ENCODE measurements at places on chromosomes 6 and 20. TPM values are rescaled to one million over a fixed set of nuclear protein-coding genes. Genes with fewer than 3 reads are reported as not detected.

GRCh38 chr6:33965766-33966165 lies 162.0 kb upstream of the MLN start:
- no peak for DNase-seq

DNA sequence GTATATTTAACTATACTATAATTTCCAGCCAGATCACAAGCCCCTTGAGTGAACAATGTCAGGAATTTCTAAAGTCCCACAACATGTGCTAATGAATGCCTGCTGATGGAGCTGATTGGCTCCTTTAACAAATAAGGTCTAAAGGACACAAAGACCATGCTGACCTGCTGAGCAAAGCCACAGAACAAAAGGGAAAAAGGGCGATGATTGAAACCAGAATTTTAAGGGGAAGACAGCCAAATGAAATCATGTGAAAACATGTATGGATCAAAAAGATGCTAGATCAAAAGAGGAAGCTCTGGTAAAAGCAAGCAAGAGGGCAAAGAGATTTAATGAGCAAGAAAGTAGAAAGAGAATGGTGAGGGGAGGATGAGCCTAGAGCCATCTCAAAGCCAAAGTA lies 105.6 kb downstream of the DCDC2 start:
- DNase-seq: no peak

DNA sequence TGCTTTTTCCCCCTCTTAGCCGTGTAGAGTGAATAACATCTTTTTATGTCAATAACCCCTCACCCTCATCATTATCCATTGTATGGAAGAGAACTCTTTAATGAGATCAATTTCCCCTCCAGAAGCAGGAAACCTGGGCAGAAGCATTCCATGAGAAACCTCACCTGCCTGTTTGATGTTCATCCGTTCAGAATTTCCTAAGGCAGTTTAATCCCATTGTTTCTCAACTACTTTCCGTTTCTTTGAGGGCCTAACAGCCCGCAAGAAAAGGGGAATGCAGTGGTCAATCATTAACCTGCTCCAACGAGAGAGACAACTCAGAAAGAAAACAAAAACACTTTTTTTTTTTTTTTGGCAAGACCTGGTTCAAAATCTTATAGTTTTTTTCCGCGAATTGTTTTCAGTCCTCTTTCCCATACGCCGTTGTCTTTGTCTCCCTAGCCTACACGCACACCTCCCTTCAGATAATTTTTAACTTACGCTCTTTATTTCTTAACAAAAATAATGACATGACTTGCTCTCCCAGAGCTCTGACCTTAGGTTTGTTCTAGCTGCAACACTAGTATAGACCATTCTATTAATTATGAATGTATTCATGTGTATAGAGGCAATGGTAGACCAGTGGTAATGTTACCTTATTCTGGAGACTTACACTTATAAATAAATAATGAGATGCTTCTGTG lies 25.6 kb upstream of the ID4 start:
- DNase-seq: peak; percentile 74

- no peak for DNase-seq
These were observed 24.8 kb downstream of the CDH22 start for GRCh38 chr20:46283426-46284039.

GRCh38 chr20:20246996-20247633 lies 120.8 kb upstream of the INSM1 start:
- no peak for DNase-seq

- no peak for DNase-seq
These were observed 534.7 kb downstream of the PHF3 start for GRCh38 chr6:64170316-64170715.

Gene ZNF391
- polyA plus RNA-seq: 10.3 TPM

Gene SLC16A10
- 30.3 TPM for polyA plus RNA-seq

DNA sequence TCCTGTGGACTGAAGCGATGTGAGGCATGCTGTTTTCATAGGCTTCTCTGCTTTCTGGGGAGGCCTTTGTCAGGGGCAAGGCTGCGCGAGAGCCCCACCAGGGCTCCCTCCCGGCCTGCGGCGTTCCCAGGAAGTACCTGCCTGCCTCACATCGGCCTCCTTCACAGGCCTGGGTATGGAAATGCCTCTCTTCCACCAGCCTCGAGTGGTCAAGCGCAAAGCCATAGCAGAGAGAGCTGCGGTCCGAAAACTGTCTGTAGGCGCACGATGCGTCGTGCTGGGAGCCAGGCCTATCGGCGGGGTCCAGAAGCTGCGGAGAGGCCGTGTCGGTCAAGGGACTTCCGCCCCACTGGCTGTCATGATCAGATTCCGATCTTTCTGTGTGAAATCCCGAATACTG lies 71.2 kb downstream of the SIM1 start:
- no peak for DNase-seq

DNA sequence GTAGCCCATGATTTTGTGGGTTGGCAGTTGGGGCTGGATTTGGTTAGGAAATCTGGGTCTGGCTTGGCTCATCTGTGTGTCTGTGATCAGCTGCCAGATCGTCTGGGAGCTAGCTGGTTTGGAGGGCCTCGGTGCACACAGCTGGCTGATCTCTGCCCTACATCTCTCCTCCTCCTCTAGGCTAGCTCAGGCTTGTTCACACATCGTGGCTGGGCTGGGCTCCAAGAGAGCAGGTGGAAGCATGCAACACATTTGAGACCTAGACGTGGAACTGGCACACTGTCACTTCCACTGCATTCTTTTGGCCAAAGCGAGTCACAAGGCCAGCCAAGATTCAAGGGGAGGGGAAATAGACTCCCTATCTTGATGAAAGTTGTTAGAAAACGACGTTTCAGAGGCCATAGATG lies 15.9 kb downstream of the NDUFAF5 start:
- DNase-seq: peak; percentile 31

DNA sequence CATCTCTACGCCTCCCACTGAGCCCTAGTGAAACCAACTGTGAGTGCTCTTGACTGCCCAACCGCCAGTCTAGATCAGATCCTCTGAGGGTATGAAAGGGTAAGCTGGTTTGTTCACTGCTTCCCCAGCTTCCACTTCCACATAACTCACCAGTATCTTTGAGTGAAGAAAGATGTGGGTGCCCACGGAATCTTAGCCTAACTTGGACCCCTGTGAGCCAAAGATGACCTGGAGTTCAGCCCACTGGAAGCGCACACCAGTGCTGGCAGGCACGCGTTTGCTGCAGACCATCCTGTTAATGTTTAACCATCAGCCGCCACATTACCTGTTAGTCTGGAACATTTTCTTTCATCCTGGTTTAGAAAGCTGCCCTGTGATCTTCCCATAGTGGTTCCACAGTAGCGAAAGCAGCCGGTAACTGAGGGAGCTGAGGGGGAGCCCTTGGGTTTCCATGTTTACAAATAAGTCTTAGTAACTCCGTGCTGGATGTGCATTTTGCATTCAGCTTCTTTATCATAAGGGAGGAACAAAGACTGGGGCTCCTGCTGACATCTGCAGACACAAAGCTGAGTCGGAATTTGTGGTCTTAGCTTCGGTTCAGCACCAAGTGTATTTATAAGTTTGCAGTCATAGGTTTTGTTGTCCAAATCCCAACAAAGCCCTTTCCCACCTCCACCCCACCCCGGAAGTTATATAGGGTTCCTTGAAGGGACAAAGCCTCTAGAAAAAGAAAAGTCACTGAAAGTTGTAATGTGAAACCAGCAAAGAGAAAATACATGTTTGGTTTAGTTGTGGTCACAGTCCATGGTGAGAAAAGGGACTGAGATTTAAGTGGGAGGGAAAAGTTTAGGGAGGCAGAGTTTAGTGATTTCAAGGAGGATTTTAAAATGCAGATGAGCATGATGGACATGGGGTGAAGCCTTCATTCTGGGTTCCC lies 71.0 kb downstream of the SSR1 start:
- peak; percentile 61 for DNase-seq

DNA sequence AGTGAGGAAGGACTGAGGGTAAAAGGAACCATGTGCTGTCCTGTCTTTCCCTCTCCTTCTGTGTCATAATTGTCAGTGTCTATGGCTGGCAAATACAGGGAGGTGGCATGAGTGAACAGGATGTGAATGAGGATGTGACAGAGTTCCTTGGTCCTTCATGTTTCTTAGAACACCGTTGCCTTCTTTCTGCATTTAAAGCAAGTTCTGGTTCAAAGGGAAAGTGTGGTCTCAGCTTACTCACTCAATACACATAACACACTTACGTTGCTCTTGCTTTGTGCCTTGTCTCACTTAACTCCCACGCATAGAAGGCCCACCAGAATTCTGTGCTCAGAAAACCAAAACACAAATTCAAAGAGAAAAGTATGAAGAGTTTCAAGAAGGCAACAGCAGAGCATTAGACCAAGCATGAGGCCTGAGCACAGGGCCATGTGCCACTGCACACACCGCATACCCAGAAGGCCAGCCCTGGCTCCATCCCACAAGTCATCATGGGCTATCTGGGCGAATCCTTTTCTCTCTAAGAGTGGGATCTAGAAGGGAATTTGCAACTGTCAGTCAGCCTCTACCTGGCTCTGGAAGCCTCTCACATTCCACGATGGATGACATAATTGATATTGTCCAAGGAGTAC lies 38.9 kb upstream of the SAYSD1 start:
- no peak for DNase-seq

- DNase-seq: no peak
These were observed 184.2 kb downstream of the PLCB4 start for GRCh38 chr20:9253006-9253539.

- peak; percentile 36 for DNase-seq
These were observed 85.4 kb upstream of the GPR6 start for GRCh38 chr6:109892451-109893435.

Gene SEL1L2
- polyA plus RNA-seq: not detected

GRCh38 chr6:90538278-90539046 lies 48.4 kb downstream of the MAP3K7 start:
- no peak for DNase-seq

- no peak for DNase-seq
These were observed 187.8 kb downstream of the SMOC2 start for GRCh38 chr6:168628732-168629245.

GRCh38 chr20:50526403-50526989 lies 16.3 kb downstream of the PTPN1 start:
- DNase-seq: no peak

DNA sequence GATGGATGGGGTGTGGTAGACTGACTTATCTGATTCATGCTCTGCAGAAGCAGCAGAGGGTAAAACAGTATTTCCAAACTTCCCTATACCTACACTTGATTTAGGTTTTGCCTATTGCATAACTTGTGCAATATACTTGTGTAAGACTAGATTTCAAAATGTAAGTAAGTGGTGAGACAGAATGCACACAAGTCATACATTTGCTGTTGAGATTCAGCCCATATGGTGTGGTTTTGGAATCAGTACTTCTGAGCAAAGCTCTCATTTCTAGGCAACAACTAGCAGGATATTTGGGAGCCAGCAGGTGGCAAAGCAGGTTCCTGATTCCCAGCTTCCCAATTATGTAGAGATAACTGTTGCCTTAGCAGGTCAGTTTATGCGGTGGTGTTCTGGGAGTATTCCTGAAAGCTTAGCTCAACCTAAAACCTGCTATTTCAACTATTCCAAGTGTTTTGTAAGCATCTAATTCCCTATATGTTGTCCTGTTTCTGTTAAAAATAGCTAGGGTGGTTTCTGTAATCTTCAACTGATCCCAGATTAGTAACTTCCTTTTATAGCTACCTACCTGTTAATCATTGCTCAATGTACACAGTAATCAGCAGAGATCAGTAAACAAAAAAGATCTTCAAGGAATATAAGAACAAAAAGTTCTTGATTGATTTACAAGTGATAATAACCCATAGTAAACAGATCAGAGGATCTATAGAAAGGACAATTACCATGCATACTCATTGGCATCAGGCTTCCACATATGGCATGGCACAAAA lies 8.5 kb upstream of the FABP7 start:
- DNase-seq: no peak

GRCh38 chr6:166167258-166167731 lies 356 bp downstream of the TBXT start:
- no peak for DNase-seq

DNA sequence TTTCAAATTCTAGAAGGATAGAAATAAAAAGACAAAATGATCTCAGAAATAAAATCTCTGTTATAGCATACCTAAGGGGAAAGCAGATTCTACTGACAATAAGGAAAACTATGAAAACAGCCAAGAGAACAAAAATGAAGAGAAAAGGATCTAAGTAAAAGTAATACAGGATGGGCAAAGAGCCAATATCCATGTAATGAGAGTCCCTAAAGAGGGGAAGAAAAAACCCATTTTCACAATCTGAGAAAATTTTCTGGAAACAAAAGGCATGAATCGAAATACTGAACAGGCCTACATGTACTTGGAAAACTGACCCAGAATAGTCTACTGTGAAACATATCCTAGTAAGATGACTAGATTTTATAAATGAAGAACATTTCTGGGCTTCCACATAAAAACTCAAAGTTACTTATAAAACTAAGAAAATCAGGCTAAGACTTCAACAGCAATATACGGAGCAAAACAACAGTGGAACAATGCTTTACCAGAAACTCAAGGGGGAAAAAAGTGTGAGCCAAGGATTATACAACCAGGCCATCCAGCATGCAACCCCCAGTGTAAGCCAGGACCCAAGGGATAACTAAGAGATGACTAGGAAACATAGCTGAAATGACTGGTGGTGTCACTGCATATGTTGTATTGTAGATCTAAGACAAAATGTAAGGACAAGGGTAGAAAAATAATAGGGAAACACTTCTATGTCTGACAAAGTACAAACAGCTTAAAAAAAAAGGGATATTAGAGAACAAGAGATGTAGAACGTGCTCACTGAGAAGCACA lies 10.2 kb downstream of the NAPB start:
- DNase-seq: no peak

DNA sequence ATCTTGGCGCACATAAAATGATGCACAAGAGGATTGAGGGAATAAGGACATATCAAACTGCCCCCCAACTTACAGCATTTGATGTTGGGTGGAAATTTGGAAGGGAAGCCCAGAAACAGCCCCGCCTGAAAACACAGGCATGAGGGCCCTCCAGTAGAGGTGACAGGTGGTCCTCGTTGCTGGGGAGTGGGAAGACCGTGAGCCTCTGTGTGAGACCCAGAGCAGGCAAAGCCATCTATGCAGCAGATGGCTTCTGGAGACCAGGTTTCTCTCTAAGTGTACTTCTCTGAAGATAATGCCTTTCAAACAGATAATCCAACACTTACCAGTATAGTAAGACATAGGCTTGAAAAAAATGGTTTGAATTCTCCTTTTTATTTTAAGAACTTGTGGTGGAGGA lies 132.2 kb upstream of the INSM1 start:
- DNase-seq: no peak

Gene ULBP1
- 1.9 TPM for polyA plus RNA-seq

DNA sequence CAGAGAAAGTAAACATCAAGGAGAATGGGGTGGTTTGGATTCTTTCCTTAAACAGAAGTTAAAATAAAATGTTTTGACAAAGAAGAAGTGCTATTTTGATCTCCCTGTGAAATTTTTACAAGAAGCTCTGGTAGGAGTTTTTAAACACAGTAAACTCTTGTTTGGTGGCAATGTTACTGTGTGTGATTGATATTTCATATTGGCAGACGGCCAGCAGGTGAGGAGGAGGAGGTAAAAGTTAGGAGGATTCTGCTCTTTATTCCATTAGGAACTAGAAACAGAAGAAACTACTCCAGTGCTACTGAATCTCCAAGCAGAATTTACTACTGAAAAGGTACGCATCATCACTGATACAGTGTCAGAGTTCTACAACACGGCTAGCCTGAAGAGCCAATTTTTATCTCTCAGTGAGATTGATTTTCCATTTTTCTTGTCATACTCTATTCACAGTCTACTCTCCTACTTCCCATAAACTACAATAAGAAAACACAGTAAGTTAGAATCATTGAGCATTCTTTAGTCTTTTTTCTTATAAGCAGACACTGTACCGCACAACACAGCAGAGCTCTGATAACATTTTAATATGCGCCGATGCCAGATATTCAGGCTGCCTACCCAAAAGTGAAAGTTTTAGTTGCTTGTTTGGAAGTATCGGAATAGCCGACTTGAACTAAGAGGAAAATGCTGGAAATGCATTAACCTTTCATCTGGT lies 21.2 kb upstream of the AFDN start:
- no peak for DNase-seq

Gene CDYL
- polyA plus RNA-seq: 23.9 TPM

Gene RALGAPA2
- polyA plus RNA-seq: 17.7 TPM
